ENCODE measurements at places on chromosomes 4 and X. TPM values are rescaled to one million over a fixed set of nuclear protein-coding genes. Genes with fewer than 3 reads are reported as not detected.

Gene INTU
- polyA plus RNA-seq: 3.1 TPM

Gene BEND4
- 0.05 TPM for polyA plus RNA-seq

Gene HTR2C
- 0.01 TPM for polyA plus RNA-seq

Gene SEC31A
- 109 TPM for polyA plus RNA-seq

Gene SOX3
- polyA plus RNA-seq: not detected

Gene WAS
- polyA plus RNA-seq: 6.1 TPM

Gene CT45A5
- not detected for polyA plus RNA-seq

Gene GAGE13
- not detected for polyA plus RNA-seq

Gene CHIC1
- polyA plus RNA-seq: 6.1 TPM

Gene CLCN5
- polyA plus RNA-seq: 1.4 TPM

Gene PF4V1
- polyA plus RNA-seq: not detected

Gene GAGE12C
- not detected for polyA plus RNA-seq

Gene TLR2
- 10.4 TPM for polyA plus RNA-seq

Gene MTNR1A
- polyA plus RNA-seq: not detected

Gene ADH7
- polyA plus RNA-seq: not detected

Gene TMEM150C
- polyA plus RNA-seq: 10.4 TPM

Gene FGF13
- polyA plus RNA-seq: 10.5 TPM

Gene RAB9B
- polyA plus RNA-seq: 16.2 TPM

Gene STK32B
- 2.1 TPM for polyA plus RNA-seq

Gene CAPN6
- polyA plus RNA-seq: 0.54 TPM

Gene GYPE
- polyA plus RNA-seq: 1.0 TPM

Gene KLHL34
- polyA plus RNA-seq: 0.09 TPM

Gene EBP
- polyA plus RNA-seq: 34.4 TPM

Gene FGB
- polyA plus RNA-seq: 11.6 TPM

Gene ZNF330
- 49.9 TPM for polyA plus RNA-seq

Gene XKRX
- 0.30 TPM for polyA plus RNA-seq

Gene FGF5
- not detected for polyA plus RNA-seq

Gene ZNF630
- 3.2 TPM for polyA plus RNA-seq

Gene FAM184B
- polyA plus RNA-seq: 0.04 TPM

Gene PAGE1
- not detected for polyA plus RNA-seq

Gene KLF8
- polyA plus RNA-seq: 9.8 TPM

Gene AFM
- 0.05 TPM for polyA plus RNA-seq

Gene ABHD18
- polyA plus RNA-seq: 4.4 TPM

Gene PAQR3
- 10.1 TPM for polyA plus RNA-seq

Gene SH3BGRL
- polyA plus RNA-seq: 262 TPM

Gene CD40LG
- 0.58 TPM for polyA plus RNA-seq

Gene RASL11B
- 3.9 TPM for polyA plus RNA-seq
